ENCODE measurements at places on chromosomes 13 and 19. TPM values are rescaled to one million over a fixed set of nuclear protein-coding genes. Genes with fewer than 3 reads are reported as not detected.

- DNase-seq, result no peak
These were observed 1373.6 kb upstream of the SPRY2 start for GRCh38 chr13:81714513-81714912.

Gene MBNL2
- 79.5 TPM for total RNA-seq

- peak; percentile 4 for DNase-seq
These were observed 313.2 kb downstream of the SHISA2 start for GRCh38 chr13:25738342-25739196.

DNA sequence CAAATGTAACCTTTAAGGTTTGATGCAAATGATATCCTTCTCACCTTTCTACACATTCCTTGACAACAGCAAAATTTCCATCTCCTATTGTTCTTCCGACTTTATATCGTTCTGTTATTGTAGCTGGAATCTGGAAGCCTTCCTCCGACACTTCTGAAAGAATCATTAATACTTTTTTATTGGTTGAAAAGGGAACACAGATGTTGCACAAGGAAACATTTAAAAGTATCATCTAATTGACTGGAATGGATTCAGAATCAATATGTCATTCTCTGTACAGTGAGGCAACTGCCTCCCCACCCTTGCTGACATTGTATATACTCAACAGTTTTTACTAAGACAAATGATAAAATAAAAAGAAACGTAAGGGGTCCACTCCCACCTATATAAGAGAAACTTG is 295.2 kb downstream of the DCLK1 start:
- no peak for DNase-seq

GRCh38 chr13:95049772-95050171 is 251.5 kb downstream of the ABCC4 start:
- no peak for DNase-seq

DNA sequence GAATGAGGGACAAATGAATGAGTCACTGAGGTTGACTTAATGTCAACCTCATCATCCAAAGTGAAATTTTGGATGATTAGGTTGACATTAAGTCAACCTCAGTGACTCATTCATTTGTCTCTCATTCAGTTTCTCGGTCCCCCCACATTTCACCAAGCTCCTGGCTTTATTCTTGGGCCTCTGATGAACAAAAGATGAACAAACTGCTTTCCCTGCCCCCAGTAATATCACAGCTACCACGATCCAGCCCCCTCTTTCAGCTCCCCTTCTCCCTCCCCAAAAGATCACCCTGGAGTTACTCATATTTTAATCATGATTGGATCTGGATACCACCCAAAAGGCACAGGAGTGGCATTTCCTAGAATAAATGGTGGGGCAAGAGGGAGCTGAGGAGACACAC is 10.8 kb downstream of the CEACAM18 start:
- no peak for DNase-seq

GRCh38 chr19:58097349-58097748 is 682 bp downstream of the ZSCAN18 start:
- no peak for DNase-seq

Gene RNF113B
- total RNA-seq, result not detected

Data from GM23248 (cell line).